ENCODE measurements at places on chromosomes 5 and 9. TPM values are rescaled to one million over a fixed set of nuclear protein-coding genes. Genes with fewer than 3 reads are reported as not detected.

The ANKRD34B gene
- total RNA-seq: 2.9 TPM

The PCDHGA5 gene
- total RNA-seq: 2.9 TPM

The BTNL8 gene
- 0.85 TPM for total RNA-seq

DNA sequence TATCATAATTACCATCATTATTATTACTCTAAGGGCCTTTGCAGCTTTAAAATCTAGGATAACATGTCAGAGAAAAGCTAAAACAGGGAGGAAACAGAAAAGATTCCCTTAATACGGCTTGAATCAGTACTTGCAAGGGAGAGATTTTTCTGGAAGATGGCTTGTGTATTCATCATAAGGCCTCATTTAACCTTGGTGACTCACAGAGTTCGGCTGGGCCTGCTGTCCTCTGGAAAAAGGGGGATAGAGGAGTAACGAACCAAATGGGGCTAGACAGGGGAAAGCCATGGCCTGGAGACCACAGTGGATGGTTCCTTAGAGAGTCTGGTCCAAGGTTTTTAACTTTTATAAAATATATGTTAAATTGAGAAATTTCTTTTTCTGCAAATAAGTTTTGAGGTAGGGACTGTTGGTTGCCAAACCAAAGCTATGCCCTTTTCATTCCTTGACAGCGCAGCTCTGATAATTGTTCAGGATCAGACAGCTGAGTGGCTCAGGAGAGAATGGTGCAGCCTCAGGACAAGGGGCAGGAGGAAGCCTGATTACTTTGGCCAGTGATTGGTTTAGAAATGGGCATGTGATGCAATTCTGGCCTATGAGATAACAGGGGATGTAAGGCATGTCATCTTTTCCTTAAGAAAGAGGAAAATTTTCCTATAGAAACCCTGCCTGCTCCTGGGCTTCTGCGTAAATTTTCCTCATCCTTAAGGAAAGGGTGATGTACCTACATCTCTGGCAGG lies 25.6 kb upstream of the GSN start:
- H3K27me3 ChIP-seq: no peaks in the 10 kb centered on the region
- H3K36me3 ChIP-seq: no peaks in the 10 kb centered on the region
- no peak overlapping the region for H3K4me3 ChIP-seq

DNA sequence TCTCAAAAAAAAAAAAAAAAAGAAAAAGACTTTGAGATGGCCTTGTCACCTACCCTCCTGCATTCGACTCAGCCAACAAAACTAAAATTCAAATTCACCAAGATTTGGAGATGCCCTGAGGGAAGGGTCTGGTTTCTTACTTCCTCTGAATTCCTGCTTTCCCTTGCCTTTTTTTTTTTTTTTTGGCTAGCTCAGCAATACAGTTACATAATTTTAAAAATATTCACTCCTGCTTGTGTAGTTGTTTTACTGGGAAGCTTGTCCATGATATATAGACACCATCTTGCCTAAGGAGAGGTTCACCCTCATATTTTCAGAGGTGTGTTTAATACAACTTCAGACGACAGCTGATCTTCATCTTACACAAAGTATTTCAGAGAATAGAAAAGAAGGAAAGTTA lies 21.3 kb upstream of the SERINC5 start:
- no peaks in the 10 kb centered on the region for H3K36me3 ChIP-seq
- no peak overlapping the region for H3K4me3 ChIP-seq
- DNase-seq: no peak
- no peaks in the 10 kb centered on the region for H3K27me3 ChIP-seq
- H3K27ac ChIP-seq: no peak overlapping the region
